ENCODE measurements at places on chromosomes 11 and 22.

- no peak for DNase-seq
These were observed 27.9 kb downstream of the SMIM38 start for GRCh38 chr11:69183613-69184012.

DNA sequence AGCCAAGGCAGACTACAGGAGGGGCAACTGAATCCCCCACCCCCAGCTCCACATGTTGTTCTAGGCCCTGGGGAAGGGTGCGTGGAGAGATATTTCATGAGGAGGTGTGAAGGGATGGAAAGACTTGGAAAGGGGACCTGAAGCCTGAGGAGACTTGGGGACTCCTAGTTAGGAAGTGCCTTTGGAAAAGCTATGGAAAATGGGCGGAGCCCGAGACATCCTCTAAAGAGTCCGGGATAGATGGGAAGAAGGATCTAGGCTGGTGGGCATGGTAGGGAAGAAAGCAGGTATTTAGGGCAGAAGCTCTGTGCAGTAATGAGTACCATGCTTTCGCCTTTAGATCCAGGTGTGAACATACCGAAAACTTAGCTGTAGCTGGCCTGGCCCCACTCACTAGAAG, 15.0 kb upstream of the CYP2R1 start:
- DNase-seq = no peak

- no peak for DNase-seq
These were observed 3.1 kb downstream of the ACY3 start for GRCh38 chr11:67647471-67647870.

DNA sequence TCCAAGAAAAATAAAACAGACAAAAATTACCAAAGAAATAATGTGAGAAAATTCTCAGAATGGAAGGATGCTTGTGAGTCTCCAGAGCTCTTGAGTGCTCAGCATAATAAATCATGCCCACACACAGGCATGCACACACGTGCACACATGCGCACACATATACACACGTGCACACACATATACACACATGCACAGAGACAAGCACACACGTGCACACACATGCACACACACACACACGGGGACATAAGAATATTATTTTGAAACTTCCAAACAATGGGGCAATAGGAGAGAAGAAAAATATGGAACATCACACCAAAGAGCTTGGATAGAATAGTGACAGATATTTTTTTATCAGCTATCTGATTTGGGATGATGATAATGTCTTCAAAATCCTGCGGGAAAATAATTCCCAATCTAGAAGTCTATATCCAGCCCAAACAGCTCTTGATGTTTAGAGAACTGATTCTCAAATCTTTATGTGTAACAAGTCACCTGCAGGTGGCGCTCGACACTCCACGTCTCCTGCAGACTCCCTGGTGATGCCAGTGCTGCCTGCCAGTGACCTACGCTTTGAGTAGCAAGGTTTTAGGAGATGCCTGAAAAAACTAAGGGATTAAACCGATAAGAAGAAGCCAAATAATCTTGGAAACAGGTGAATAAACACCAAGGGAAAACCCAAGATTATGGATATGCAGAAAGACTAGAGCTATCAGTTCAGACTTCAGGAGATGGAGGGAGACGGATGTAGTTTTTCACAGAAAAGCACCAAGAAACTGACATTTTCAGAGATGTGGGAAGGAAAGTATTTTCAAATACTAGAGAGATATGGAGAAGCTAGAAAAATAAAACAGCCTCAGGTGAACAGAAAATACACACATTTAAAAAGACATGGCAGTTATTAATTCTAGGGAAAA, 743.6 kb downstream of the ETS1 start:
- DNase-seq = peak; percentile 70

DNA sequence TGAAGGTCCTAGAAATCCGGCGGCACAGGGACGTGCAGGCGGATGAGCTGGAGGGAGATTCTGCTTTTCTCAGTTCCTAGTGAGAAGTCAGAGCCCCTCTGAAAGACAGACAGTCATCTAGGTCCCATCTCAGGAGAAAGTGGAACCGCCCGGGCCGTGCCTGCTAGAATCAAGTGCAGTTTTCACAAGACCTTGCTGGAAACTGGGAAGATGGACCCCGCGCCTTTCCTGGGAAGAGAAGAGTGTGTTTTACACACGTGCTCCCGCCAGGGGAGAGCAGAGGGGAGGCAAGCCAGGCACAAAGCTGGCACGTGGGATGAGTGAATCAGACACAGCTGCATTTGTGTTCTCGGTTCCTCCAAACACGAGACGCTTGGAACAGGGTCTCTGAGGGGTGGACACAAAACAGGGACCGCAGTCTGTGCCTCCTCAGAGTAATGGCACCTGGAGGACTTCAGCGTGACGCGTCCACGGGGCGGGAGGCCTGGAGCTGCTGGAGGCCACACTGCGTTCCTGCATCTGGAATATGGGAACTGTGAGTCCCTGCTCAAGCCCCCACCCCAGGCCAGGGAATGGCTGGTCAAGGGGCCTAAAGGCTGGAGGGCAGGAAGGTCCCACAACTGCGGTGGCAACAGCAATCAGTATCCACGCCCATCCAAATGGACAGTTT, 218.3 kb downstream of the BRD1 start:
- DNase-seq = no peak

DNA sequence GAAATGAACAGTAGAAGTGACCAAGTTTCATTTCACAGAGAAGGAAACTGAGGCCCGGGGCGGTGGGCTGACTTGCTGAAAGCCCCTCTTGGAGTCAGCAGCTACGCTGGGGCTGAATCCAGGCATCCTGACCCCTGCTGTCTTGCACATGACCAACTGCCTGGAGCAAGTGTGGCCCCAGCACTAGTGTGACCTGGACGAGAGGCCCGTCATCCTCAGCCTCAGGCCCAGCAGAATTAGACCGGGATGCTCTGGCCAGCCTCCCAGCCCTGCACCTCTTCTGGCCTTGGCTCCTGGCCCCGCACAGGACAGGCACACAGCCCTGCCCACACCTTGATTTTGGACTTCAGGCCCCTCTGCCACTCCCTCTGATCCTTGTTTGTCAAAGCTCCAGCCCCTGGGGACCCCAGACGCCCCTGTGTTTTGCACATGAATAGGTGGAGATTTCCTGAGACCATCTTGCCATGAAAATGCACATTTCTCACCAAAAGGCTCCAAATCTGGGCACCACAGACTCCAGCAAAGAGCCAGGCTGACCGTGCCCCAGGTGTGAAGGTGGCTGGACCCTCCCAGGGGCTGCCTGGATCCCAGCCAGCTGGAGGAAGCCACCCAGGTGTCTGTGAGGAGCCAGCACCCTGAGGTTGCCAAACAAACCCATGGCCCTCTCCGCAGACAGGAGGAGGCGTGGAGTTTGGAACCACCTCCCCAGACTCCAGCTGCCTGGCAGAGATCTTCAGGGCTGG, 24.9 kb downstream of the FGF4 start:
- no peak for DNase-seq

DNA sequence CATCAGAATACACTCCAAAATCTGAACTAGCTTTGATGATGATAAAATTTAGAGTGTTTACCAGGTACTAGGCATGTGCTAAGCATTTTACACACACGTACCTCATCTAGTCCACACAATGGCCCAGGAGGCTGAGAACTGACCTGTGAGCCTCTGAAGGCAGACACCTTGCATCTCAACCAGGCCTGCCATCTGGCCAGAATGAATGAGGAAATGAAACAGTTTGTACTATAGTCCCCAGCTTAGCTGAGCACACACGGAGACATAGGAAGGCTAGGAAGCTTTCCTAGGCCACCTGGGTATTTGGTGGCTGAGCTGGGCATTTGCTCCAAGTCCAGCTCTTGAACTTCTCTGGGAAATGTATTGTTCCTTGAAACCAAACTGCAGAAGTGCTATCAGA, 6.9 kb upstream of the SHANK3 start:
- no peak for DNase-seq

DNA sequence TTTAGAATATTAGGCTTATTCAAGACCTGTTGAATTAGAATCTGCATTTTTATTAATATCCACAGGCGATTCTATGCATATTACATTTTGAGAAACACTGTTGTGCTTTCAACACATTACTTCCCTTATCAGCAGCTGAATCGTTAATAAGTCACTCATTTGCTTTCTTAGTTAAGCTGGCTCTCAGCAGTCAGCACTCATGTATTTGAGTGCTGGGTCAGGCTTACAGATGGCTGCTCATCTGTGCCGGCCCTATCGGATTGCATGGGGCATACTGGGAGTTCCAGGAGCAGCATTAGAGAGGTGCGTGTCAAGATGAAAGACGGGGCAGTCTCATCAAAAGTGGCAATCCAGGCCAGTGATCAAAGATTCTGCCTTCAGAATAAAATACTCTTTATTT, 10.8 kb upstream of the OR51L1 start:
- no peak for DNase-seq

- no peak for DNase-seq
These were observed 27.1 kb downstream of the MUC6 start for GRCh38 chr11:1009371-1009770.

All from stimulated activated CD4-positive, alpha-beta T cell treated with anti-CD3 and anti-CD28 coated beads, Interleukin-2, amount 100 ng/mL, for 24 hours (primary cell).